ENCODE measurements at places on chromosomes 16 and 17.

DNA sequence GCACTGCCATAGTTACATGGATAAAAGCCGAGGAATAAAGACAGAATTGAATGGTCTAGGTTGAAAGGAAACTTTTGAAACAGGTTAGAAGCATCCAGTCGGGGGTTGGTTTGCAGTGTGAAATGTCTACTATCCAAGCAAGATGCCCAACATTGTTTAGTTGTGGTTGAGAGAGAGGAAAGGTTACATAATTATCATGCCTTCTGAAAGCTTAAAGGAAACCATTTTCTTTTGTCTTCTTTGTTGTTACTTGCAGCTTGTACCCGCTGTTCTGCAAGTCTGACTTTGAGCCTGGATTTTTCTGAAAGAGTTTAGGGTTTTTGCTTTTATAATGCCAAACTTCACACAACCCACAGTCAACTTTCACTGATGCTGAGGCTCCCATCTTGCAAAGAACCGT lies 167.9 kb downstream of the AXIN2 start:
- DNase-seq: no peak

DNA sequence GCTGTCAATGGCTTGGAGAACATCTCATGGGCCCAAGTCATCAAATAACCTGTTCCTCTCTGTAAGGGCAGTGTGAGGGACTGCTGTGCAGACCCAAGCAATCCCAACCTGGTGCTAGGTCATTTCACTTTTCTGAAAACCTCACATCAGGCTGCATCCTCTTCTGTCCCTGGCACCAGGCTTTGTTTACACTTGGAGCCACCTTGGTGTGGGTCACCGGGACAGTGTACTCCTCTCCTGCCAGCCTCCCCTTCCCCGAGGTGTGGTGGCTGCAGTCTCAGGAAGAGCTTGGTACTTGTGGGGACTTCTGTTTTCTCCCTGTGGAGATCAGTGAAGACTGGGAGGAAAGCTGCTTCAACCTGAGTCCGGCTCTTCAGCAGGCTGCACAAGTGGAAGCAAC lies 12.4 kb downstream of the SLC7A6OS start:
- no peak for DNase-seq

GRCh38 chr16:31181102-31181830 lies 1.3 kb downstream of the FUS start:
- DNase-seq: no peak

GRCh38 chr17:65191811-65192740 lies 54.9 kb downstream of the RGS9 start:
- no peak for DNase-seq

DNA sequence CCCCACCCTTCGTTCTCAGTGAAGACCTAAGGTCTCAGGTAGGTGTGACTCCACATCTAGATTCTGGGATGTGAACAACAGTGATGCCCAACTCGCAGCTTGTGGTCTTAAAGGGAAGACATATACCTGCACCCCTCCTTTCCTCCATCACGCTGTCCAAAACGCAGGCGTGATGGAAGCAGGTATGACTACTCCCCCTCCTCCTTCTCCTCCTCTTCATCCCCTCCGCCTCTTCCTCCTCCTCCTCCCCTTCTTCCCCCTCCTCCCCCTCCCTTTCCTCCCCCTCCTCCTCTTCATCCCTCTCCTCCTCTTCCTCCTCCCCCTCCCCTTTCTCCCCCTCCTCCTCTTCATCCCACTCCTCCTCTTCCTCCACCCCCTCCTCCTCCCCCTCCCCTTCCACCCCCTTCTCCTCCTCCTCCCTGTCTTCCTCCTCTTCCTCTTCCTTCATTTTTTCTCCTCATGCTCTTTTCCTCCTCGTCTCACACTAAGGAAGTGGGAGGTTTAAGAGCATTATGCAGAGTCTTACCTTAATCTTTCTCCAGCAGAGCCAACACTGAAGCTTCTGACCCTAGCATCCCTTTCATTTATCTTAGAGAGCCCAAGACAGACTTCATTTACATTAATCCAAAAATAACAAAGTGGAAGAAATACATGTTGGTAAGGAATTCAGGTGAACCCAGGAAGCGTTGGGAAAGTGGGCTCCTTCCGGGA lies 352.5 kb downstream of the FOXL1 start:
- DNase-seq: no peak

- DNase-seq: no peak
Measured at GRCh38 chr16:1634541-1634940, 22.4 kb downstream of the CRAMP1 start.

GRCh38 chr16:55480228-55480655 lies 1.2 kb downstream of the MMP2 start:
- no peak for DNase-seq

- DNase-seq: no peak
Measured at GRCh38 chr16:70162041-70162451, 11.5 kb upstream of the CLEC18C start.

DNA sequence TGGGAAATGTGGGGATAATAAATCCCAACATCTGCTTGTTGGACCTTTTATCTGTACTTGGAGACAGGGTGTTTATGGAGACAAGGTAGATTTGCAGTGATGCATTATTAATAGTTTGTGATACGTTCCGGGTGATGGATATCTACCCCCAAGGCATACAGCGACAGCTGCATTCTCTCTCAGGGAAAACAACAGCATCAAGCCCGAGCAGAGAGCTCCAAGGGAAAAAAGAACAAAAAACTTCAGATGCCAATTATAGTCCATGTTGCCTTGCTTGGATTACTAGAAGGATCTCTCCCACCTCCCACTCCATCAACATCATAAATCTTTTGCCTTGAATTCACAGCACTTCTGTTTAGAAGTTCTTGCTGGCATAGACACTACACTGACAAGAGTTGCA lies 187.5 kb upstream of the CDH11 start:
- DNase-seq: no peak

- DNase-seq: no peak
Measured at GRCh38 chr16:31182391-31182790, 2.5 kb downstream of the FUS start.

- DNase-seq: no peak
Measured at GRCh38 chr17:55434721-55435120, 13.1 kb upstream of the MMD start.

DNA sequence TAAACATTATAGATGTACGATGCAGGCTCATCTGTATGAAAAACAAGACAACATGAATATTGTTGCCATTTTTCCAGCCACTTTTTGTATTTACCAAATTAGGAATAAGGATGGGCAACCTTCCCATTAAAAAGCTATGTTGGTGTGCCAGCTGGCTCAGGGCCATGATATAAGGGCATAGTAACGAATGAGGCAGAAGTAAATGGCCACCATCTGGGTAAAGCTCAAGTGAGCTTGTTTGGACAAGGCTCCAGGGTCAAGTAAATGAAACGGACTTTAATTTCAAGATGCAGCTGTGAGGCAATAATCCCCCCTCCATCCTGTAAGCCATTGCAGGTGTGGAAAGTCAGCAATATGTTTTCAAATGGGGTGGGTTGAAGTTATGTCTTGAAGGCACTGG lies 930.9 kb upstream of the CDH8 start:
- no peak for DNase-seq

DNA sequence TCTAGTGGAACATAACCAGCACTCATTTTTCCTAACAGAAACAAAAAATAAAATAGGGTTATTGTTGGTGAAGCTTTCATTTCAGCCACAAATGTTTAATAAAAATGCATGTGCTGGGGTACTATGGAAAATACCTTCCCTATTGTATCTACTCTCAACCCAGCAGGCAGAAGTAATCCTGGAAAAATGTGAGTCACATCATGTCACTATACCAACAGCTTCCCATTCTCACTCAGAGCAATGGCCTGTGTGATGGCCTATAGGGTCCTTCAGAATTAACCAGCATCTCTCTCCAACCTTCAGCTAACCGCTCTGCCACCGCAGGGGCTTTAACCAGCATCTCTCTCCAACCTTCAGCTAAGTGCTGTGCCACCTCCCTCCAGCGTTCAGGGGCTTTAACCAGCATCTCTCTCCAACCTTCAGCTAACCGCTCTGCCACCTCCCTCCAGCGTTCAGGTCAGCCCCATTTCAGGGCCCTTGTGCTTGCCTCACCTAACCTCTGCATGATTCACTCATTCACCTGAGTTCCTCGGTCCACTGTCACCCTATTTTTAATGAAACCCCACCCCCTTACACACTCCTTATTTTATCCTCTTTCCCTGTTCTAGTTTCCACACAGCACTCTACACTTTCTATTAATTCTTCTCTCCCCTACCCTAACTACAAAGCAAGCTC lies 34.0 kb downstream of the UBE2G1 start:
- DNase-seq: no peak

DNA sequence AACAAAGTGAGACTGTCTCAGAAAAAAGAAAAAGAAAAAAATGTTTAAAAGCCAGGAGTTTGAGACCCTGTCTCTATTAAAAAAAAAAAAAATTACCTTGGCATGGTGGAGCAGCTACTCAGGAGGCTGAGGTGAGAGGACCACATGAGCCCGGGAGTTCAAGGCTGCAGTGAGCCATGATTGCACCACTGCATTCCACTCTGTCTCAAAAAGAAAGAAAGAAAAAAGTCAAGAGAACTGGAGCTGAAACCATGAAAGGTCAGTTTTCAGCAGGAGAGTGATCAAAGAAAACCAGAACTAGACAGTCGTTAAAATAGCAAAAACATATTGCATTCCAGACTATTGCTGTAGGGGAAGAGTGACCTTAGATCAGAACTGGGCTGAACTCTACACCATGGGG lies 8.8 kb downstream of the QPRT start:
- DNase-seq: no peak

Measured in NCI-H526 treated with DMSO at 0.1 percent for 48 hours (cell line).